ENCODE measurements at places on chromosomes 7 and 10.

GRCh38 chr7:7565746-7566650 is 686 bp upstream of the MIOS start:
- no peak for DNase-seq

DNA sequence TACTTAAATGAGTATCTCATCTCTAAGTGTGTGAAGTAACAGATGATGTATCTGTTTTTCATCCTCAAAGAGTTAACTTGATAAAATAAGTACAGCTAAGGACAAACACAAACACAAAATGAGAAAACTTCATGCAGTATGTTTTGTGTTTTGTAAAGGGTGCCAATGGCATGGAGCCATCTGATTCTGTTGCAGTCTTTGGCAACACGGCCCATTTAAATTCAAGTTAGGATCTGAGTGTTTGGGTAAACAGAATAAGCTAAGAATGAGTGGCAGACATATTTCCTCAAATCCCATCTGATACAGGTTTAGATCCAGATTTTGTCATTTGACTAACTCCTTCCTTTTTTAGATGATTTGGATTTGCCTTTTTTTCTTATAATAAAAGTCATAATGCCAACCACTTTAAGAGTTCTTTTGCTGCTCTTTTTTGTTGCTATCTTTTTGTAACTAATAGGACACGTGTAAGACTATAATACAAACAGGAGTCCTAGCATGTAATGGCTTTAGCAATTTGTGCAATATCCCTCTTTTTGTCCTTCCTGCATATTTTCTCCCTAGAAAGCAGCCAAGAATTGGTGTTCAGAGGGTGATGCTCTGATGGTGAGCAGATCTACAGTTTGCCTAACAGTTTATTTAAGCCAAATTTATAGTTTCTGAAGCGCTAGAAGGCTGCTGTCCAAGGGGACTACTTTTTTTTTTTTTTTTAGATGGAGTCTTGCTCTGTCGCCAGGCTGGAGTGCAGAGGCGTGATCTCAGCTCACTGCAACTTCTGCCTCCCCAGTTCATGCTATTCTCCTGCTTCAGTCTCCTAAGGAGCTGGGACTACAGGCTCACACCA is 18.9 kb upstream of the ACTA2 start:
- DNase-seq: no peak

- no peak for DNase-seq
Observed at GRCh38 chr10:21069278-21069677, 172.2 kb upstream of the NEBL start.

- no peak for DNase-seq
Observed at GRCh38 chr7:128906001-128906765, 4.3 kb downstream of the KCP start.

GRCh38 chr7:156177422-156178055 is 365.3 kb upstream of the SHH start:
- no peak for DNase-seq

DNA sequence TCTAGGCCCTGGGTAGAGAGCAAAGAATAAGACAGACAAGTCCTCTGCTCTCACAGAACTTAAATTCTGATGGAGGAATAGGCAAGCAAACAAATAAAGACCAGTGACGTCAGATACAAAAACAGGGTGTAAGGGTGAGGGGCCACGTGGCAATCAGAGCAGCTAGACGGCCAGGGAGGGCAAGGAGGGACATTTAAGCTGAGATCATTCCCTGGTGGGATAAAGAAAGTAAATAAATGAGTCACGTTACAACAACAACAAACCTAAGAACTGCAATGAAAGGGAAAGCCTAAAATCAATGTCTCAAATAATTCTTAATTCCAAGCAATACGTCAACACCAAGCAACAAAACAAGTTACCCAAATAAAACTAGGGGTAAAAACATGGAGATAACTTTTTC is 21.8 kb downstream of the STN1 start:
- DNase-seq: no peak

DNA sequence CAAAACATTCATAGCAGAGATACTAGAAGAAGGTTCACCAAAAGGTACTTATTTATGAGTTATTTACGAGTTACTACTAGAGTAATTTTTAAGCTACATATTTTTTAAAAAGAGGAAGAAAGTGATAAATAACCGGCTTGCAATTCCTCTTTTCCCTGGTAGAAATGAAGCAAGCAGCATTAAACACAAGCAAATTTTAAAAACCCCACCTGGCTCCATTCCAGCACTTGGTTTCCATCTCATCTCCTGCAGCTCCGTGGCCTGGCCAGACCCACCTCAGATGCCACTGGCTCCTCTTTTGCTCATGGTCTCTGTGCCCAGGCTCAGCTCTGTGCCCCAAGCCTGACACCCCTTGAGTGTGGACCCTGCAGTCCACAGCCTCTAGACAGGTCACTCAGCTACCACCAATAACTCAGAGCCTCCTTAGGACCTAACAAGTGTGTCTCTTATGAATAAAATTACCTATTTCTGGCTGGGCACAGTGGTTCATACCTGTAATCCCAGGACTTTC is 479.5 kb downstream of the TNS3 start:
- DNase-seq: no peak

DNA sequence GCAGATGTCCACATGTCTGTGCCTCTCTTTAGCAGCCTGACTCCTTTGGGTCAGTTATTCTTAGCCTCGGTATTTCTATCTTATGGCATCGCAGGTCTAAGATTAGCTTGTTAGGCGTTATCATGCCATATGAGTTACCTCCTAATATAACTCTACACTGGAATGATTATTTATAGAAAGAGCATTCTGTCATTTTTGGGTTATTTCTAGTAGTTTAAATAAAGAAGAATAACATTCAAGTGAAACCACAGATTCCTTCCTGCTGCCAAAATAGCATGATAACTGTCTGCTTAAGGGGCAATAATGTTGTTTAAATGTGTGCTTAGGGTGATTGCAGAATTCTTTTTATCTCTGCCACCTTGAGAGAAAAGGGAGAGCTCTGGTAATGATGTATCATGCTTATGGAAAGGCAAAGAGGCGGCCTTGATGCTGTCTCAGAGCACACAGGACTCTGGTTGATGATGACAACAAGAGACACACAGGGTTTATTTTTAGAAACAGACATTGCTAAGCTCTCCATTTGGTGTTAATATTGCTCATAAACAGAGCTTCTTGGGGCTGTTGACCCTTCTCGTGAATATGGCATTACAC is 10.4 kb downstream of the HDAC9 start:
- DNase-seq: no peak

DNA sequence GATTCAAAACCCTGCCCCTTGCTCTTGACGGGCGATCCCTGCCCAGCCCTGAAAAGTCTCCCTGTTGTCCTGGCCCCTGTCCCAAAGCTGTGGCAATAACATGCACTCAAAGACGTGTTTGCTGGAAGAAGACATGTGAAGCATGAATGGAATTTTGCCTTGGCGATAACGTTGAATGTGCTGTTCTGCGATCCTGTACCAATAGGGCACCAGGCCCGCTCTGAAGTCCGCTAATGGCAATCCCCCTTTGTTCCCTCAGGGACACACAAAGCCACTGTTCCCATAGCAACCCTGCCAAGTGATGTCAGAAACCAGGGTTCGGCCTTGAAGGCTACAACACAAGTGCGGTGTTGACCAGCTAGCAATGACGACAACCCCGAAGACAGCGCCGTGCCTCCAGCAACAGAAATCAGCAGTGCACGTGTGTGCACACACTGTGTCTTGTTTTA is 284.6 kb downstream of the KLF6 start:
- DNase-seq: no peak

- DNase-seq: no peak
Observed at GRCh38 chr7:32117837-32118236, 47.6 kb upstream of the PDE1C start.

DNA sequence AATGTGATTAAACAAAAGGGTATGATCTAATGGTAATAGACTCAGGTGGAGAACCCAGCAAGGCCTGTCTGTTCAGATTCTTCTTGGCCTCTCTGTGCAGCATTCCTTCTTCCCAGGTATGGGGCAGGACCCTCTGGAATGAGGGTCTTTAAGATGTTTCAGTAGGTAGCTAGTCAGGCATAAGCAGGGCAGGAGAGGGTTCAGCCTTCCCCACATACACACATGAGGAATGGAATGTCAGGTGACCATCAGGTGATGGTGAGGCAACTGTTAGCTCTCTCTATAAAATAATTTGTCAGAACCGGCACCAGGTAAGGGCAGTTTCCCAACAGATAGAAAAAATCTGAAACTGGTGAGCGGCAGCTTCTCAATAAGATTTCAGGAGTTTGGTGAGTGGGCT is 222.3 kb upstream of the PHYHIPL start:
- no peak for DNase-seq

DNA sequence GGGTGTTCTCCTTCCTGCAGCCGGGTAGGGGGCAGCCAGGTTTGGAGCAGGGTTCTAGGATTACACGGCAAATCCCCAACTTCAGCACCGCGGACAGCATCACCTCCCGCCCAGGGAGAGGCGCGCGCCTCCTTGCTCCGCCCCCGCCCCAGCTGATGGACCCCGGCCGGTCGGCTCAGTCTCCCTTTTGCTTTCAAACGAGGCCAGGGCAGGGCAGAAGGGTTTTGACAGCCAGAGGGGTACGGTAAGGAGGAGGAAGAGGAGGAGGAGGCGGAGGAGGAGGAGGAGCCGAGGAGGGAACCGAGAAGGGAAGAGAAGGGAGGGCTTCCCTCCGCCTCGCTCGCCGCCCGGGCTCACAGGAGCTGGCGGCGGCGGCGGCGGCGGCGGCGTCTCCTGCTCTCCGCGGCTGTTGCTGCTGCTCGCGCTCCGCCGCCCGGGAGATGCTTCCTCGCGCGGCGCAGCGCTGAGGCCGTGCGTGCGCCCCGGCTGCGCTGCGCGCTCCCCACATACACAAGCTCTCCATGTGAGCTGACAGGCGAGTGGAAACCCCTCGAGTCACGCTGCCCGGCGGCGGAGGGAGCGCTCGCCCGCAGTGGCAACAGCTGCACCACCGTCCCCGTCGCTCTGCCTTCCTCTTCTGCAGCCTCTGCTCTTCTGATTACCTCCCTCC is 615 bp upstream of the CNTNAP2 start:
- no peak for DNase-seq

GRCh38 chr10:4654496-4654895 is 171.5 kb upstream of the AKR1E2 start:
- DNase-seq: no peak

- no peak for DNase-seq
Observed at GRCh38 chr10:83657487-83657886, 481.8 kb upstream of the GHITM start.

- DNase-seq: no peak
Observed at GRCh38 chr7:101436221-101436735, 73.6 kb downstream of the COL26A1 start.

- DNase-seq: no peak
Observed at GRCh38 chr7:29270594-29271318, 76.2 kb downstream of the CHN2 start.

DNA sequence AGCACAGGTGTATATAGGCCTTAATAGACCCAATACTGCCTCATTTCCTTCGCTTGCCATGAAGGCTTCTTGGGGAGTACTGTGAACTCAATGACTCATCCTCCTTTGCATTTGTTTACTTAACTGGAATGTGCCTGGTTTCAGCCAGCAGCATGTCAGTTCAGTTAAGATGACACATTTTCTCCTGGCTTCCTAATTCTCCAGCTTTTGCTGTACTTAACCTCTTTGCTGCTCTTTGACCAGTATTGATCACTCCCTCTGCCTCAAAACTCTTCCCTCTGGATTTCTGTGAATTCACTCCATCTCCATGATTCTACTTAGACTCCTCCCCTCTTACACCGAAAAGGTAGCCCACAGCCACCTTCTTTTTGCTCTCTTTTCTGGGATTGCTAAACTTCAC is 135.7 kb downstream of the MAGI2 start:
- no peak for DNase-seq

DNA sequence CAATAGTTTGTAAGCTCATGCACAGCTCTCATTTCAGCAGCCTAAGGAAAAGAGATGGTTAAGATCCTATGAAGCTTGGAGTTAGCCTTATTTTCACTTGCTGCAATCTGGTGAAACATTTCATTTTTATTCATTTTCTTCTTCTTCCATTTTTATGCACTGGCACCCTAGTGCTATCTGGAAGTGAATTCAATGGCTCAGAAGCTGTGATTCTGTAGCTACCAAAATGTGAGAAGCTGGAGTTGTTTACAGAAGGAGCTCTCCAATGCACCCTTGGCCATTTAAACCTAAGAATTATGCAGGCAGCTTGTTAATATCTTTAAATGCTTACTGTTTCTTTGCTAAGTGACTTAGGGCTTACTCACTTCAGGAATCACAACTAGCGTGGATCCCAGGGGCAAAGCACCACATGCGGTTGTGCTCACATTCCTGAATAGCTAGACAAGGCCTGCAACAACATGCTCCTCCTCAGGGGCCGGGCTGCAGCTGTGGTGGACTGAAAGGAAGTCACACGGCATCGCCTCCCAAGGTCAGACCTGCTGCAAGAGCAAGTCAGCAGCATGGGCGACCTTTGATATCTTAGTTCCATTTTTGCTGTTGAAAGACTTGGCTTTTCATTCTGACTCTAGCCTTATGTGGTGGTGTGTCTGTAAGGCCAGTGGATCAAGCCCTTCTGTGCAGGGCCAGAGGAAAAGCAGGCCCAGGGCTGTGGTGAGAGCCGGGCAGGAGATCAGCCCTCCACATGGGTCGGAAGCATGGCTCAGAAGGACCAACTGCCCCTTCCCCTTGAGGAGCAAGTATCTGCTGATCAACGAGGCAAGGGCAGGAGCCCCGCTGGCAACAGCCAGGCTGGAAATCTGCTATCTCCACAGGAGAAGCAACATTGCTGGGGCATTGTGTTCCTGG is 91.9 kb upstream of the MBL2 start:
- DNase-seq: no peak

DNA sequence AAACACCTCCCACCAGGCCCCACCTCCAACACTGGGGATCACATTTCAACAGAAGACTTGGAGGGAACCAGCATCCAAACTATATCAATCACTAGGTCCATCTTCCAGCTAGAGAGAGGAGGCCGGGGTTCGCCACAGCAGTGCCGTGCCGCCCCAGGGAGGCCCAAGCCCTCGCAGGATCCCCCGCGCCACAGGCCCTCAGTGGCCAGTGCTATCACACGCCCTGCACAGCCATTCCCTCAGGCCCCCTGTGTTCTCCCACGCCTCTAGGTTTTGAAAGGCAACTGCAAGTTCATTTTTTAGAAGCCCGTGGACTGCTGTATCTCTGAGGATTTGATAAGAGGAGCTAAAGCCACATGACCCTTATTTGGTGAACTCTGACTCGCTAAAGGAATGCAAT is 136.4 kb downstream of the OAT start:
- DNase-seq: no peak

DNA sequence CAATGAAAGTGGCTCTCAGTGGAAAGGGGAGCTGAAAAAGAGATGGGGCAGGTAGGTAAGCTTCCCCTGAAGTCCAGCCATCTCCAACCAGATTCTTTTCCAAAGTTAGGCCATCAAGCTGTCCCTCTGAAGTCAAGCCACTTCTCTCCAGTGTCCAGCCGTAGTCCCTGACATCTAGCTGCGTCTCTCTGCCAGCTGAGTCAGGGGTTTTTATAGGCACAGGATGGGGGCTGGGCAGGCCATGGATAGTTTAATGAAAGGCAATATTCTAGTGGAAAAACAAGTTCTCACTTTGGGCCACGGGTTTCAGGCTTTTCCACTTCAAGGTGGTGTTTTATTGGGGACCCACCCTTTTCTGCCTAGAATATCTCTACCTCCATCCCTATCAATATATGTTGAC is 36.8 kb downstream of the AVL9 start:
- DNase-seq: no peak

- DNase-seq: no peak
Observed at GRCh38 chr10:35834877-35835494, 192.9 kb upstream of the FZD8 start.

GRCh38 chr7:80357530-80357929 is 154.3 kb downstream of the GNAT3 start:
- no peak for DNase-seq

All from activated CD8-positive, alpha-beta memory T cell treated with anti-CD3 and anti-CD28 coated beads for 48 hours (primary cell).